ENCODE measurements at places on chromosomes 11 and 22.

- DNase-seq: peak; percentile 86
Measured at GRCh38 chr11:106012744-106013143, 9.3 kb downstream of the MSANTD4 start.

GRCh38 chr11:129710423-129710822 lies 105.2 kb upstream of the TMEM45B start:
- DNase-seq: no peak

GRCh38 chr11:69423181-69423580 lies 58.3 kb upstream of the LINC01488 start:
- no peak for DNase-seq

DNA sequence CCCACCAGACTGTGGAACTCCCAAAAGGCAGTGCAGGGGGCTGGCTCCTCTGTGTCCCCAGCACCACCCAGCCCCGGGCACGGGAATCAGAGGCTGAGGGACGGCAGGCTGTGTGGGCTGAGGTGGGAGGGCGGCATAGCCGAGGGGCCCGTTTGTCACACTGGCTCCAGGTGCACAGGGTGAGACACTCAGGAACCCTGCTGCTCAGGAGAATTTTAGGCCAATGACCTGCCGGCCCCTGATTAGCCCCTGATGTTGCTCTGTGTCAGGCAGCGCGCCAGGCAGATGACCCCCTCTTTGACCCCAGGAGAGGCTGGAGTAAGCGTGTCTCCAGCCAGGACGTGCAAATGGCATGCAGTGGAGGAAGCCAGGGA lies 52.7 kb downstream of the RTL6 start:
- no peak for DNase-seq

DNA sequence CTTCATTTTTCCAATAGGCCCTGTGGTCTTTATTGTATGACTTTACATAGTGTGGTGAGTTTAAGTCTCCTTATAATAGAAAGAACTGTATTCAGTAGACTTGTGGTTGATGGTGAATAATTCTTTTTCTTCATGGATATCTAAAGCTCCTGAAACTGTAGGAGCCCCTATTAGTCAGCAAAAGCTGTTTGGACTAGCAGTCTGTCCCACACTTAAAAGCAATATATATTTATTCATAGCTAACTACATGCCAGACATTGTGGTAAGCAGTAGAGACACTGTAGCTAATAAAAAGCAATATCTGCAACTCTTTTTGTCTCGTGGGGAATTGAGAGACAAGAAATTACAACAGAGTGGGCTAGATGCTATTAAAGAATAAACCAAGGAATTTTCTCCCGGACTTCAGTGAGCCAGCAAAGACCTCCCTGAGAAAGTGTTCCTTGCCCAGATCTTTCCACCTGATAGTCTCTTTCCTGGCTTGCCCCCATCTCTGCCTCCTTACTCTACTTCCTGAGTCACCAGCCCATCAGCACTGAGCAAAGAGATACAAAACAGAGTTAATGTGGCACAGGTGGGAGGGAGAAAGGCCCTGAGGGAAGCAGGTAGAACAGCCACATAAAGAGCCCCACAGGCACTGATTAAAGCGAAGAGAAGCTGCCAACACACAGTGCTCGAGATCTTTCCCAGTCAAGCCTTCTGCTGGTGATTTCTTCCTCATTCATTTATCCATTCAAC lies 1.4 kb upstream of the OR52W1 start:
- no peak for DNase-seq

DNA sequence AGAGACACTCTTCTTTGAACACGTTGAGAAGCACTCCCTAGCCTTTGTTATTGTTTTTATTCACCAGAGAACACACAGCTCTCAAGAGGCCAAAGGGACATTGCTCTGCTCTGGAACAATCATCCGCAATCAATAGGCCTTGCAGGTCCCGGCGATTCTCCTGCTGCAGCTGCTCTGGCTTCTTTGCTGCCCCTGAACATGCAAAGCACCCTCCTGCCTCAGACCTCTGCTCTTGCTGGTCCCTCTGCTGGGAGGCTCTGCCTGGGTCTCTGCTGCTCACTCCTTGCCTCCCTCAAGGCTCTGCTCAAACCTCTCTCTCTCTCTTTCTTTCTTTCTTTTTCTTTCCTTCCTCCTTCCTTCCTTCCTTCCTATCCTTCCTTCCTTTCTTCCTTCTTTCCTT lies 232.7 kb downstream of the DSCAML1 start:
- DNase-seq: no peak

DNA sequence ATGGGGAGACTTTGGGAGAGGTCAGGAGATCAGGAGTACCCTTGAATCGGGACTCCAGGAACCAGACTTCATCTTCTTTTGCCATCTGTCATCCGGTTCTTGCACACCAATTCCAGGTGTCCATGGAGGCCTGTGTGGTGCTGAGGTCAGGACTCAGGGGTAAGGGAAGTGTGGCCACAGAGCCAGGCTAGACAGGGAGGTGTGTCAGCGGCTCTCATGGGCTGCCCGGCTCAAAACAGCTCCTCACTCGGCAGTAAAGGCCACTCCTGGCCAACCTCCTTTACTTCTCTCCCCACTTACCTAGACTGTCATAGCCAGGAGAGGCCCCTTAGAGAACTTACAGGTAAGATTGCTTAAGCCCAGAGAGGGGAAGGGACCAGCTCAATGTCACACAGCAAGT lies 75.7 kb upstream of the NECTIN1 start:
- DNase-seq: no peak

DNA sequence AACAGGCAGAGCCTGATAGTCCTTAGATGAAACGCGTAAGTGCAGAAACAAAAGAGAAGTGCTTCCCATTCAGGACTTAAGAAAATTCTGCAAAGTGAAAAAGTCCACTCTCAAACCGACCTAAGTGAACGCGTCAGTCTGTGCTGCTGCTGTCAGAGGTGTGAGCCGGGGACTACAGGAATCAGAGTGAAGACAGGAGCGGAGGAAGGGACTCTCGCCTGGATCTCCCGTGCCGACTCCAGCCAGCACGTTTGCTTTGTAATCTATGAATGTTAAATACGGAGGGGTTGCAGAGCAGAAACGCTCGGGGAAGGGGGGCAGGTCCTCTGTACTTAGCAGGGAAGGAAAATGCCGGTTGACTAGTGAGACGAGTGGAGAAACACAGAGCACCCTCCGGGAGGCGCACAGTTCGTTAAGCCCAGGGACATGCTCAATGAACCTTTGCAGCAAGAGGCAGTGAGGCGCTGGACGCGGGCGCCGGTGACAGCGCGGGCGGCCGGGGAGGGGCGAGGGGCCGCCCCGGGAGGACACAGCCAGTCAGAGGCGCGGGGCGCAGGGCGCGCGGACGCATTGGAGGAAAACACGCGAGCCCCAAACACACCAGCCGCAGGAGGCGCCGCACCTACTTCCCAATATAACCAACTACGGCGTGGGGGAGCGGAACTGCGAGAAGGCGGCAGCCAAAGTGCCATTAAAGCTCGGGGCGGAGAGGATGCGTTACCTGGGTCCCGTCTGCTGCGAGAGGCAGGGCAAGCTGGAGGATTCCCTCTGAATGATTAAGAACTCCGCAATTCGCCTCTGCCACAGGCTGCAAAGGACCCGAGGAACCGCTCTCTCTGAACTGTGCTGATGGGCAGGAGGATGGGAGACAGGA lies at the start of gene CNTN5:
Gene CNTN5 (plus strand): TSS at position 598 of the 874 bp plus-strand sequence.
- no peak for DNase-seq

- DNase-seq: no peak
Measured at GRCh38 chr22:22710719-22711531, 66.5 kb downstream of the GGTLC2 start.

DNA sequence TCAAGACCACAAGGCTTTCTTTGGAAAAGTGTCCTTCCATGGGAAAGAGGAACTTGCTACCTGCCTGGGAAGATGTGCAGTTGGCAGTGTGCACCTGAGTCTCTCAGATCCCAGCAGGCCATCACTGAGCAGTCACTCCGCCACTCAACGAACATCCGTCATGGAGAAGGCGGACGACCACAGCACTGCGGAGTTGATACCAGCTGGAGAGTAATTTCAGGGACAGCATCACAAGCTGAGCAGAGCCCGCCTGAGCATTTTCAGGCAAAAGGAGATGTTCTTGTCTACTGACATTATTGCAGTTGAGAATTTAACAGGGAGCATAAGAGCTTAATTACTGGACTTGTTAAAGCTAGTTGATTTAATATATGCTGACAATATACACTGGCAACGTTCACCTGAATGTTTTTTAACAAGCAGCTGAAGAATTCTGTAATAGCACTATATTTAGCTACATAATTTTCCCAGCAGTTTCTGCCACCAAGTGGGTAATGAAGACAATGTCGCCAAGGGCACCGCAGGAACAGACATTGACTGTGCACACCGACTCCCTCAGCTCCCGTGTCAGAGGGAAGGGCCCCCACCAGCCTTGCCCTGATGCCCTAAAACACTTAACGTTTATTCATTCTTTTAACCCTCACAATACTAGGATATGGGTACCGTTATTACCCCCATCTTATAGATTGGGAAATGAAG lies 52.4 kb upstream of the ARFGAP3 start:
- no peak for DNase-seq

DNA sequence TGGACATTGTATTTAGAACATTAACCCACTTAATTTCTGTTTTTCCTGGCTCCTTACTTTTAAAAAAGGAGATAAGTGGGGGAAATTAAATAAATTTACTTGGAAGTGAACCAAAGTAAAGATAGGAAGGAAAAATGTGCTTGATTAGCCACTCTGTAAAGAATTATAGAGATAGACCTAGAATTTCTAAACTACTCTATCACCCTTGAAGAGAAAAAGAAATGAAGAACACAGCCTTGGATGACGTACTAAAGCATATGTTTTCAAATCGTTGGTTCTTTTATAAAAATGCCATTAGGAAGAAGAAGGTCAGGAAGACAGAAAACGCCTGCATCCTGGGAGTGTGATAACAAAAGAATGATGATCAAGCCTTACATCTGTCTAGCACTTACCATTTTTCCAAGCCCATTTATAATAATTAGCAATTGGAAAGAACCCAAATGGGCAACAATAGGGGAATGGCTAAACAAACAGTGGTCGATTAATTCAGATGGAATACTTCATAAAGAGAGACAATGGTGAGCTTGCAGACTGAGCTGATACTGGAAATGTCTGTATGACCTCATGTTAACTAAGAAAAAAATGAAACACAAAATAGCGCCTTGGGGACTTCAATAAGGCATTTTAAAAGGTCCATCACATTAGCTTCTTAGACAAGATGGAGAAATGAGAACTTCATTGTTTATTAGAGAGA lies 81.0 kb upstream of the LRRC55 start:
- DNase-seq: no peak

- DNase-seq: no peak
Measured at GRCh38 chr11:45156741-45157140, 10.3 kb downstream of the PRDM11 start.

DNA sequence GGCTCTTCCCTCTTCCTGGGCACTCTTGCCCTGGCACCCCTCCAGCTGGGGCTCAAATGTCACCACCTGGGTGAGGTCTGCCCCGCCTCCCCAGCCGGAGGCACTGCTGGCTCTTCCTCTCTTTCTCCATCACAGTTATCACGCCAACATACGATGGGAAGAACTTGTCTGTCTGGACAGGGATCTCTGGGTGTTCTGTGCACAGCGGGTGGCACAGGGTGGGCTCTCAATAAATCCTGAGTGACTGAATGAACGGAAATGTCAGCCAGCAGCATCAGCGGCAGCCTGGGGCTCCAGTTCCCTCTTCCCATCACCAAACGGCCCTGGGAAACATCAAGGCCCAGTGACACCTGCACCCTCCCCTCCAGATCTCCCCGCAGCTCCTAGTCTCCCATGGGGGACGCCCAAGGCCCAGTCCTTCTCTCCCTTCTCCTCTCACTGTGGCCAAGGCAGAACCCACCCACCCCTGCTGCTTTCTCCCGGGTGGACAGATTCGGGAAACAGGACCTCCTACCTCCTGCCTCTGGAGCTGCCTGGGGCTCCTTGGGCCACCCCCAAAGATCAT lies 440 bp upstream of the SLC25A45 start:
- DNase-seq: no peak

DNA sequence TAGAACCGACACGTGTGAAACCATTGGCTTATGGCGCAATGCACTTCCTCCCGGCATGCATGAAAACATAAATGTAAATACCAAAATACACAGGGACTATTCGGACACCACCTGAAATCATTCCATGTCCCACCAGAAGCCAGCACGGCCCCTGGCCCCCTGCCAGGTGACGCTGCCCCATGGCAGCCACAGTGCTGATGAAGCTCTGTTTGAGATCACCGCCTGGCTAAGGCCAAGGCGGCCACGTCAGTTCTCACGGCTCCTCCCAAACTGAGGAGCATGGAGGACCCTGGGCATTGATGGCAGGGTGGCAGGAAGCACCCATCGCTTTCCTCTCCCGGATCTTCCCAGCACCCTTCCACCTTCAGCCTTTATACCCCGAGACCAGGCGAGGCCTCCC lies 89.5 kb downstream of the CDKN1C start:
- DNase-seq: no peak

- DNase-seq: no peak
Measured at GRCh38 chr11:67285541-67286498, 3.3 kb upstream of the ANKRD13D start.

DNA sequence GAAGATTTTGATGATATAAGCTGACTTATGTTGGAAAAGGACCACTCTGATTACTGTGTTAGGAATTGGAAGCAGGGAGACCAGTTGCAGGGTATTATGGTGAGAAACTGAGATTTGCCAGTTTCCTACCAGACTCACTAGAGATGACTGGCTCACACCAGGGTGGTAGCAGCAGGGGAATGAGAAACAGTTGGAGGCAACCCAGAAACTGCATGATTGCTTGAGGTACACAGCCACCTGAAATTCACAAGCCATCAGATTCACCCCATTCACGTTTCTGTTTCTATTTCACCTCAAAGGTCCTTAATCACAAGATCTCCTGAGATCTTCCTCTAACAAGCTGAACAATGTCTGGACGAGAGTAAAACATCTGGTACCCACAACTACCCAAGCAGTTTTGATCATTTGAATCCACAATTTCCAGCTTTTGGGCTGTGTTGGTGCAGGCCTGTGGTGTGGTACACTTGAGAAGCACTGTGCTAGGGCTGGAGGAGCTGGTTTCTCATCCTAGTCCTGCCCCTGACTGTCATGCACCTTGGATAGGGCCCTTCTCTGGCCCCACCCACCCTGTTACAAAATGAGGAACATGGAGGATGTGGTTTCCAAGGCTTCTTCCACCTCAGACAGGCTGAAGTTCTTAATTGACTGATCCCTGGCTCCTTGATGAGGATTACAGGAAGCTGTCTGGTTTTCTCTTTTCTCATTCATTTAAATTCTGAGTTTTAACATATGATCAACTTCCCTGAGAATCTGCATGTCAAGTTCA lies 233.4 kb downstream of the INSC start:
- DNase-seq: no peak

DNA sequence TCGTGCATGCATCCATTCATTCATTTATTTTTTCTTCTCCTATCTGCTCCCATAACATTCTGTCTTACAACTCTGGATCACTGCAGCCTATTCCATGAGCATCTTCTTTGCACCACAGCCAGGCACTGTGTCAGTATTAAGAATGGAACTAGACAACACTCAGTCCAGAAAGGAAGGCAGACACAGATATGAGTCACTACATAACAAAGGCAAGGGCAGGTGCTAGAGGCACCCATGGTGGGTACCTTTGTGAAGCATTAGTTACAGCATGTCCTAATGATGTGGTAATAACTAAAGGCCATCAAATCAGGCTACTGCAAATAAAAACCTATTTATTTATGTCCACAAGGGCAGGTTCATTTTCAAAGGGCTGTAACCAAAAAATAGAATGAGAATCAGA lies 28.1 kb downstream of the TENM4 start:
- no peak for DNase-seq

Data from non-pigmented ciliary epithelial cell (primary cell).